ENCODE measurements at places on chromosomes 4 and X.

DNA sequence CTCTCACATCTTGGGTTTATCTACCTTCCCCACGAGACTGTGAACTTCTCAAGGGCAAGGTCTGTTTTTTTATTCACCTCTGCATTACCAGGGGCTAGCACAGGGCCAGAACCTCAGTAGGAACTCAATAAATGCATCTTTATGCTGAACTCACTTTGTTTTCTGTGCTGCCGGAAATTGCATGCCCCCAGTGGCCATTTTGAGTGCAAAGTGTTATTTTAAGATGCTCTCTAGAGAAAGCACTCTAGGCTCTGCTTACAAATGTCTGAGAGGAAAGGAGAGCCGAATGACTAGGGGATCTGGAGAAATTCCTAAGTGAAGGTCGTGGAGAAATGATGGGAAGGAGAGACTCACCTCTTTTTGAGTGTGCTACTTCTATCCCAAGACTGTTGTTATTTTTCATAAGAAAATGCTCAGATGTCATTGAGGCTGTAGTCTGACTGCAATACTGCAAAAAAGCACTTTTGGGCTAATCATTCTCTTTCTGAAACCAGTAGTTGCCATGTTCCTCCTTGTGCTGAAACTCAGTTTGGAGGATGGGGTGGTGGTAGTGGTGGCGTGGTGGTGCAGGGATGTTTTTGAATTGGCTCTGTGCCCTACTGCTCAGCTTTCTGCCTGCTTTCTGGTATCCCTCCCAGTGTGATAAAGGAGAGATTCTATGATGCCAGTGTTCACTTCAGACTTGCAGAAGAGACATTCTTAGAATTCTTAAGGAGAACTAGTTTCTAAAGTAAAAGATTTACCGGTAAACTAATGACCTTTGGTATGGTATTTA is 41.3 kb downstream of the DOCK11 start:
- peak; percentile 67 for DNase-seq

GRCh38 chrX:149830192-149830873 is 48.6 kb downstream of the MAGEA9 start:
- peak; percentile 41 for DNase-seq

- DNase-seq, result no peak
Observed at GRCh38 chr4:132108784-132109183, 1040.3 kb upstream of the PCDH10 start.

DNA sequence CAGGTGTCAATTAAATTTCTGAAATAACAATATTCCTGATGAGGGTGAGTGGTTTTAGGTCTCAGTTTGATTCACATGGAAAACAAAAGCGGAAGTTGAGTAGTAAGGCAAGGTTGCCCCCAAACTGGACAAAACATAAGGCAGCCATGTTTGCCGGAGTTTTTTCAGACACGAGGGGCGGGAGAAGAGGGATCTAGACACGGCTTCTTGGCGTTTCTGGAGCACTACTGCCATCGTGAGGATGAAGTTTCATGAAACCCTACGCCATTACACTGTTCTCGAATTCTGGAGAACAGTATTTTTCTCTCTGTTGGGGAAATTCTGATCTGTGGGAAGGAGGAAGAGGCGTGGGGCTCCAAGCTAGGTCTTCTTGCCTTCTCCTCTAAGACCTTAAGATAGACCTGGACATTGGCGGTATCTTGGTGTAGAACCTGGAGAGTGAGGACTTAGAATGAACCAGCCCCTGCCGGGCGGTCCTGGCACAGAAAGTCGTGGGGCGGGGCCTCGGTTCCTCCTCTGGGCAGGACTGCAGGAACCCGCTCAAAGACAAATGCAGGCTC is 160.3 kb downstream of the OR13H1 start:
- DNase-seq, result no peak

GRCh38 chr4:137124278-137124932 is 407.9 kb downstream of the PCDH18 start:
- DNase-seq, result no peak

DNA sequence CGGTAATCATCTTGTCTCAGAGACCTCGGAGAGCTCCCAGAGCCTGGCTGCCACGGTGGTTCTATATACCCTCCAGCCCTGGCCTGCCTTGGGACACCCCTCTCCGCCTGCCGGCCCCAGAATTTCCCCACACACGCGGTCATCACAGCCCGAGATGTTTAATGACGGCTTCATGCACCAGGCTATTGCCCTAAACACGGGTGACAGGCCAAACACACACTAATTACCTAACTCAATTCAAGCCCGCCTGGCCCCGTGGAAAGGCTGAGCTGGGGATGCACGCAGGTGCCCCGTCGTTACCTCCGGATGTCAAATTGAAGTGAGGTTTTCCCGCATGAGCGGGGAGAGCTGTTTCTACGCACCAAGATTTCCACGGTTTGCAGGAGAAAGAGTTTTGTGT is 72.9 kb upstream of the PPP2R3B start:
- no peak for DNase-seq

GRCh38 chrX:23952984-23953907 is 45.4 kb downstream of the CXorf58 start:
- DNase-seq, result peak; percentile 71

GRCh38 chr4:18369561-18369960 is 348.0 kb upstream of the LCORL start:
- no peak for DNase-seq

DNA sequence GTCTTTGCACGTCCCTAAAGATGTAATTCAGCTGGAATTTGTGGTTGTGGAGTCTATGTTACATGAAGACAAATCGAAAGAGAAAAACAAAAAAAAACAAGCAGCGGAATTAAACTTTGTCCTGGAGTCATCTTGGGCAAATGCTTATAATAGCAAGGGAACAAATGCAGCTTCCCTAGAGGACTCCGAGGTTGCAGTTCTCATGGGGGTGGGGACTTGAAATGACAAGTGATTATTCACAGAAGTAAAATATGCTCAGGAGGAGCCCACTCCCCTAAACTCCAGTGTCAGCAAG is 362.4 kb downstream of the ARHGAP24 start:
- DNase-seq, result no peak

DNA sequence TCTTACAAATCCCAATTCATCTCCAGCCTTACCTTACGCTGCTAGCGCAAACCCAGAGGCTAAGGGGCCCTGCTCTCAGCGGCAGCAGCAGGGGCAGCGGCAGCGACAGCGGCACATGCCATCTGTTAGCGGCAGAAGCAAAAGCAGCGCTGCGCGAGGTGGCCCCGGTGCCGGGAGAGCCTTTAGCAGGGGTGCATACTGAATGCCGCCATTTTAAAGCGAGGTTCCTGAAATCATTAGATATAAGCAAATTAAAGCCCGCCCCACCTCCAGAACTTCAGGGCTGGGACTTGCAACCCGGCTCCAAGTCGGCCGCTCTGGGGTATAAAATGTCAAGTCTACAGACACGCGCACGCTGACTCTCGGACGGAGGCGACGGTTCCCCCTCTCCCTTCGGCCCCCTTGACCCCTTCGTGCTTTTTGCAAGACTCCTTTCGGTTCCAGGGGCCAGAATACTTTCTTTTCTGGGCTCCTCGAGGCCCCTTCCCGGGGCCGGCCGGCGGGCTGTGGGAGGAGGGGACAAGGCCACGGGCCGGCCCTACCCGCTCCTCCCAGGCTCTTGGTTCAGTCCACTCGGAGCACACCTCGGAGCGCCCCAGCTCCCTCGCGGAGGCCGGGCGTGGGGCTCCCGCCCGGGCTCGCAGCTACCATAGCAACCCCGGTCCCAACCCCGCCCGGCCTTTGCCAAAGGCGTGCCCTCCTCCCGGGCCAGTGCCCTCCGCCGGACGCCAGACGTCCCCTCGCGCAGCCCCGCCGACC is at the start of gene MBNL3:
MBNL3 (minus strand) TSS at position 220 of the 759 bp plus-strand sequence. CDS start 49,427 bp downstream, outside the sequence.
- peak; percentile 73 for DNase-seq

GRCh38 chrX:79270401-79270800 is 96.7 kb downstream of the ITM2A start:
- peak; percentile 79 for DNase-seq

DNA sequence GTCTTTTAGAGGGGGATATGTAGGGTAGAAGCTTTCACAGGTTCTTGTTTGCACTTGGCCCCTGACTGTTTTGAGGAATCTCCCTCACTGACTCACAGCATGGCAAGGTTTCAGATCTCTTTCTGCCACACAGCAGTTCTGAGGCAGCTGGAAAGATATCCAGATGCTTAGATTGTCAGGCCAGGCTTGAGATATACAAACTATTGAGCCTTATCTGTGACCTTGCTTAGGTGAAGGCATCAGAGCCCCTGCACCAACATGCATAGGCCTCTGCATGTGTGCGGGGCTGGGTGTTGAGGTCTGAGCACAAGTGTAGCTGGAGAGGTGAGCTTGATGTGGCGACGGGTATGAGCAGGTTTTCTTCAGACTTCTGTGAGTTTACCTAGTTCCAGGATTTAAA is 80.9 kb upstream of the MSANTD1 start:
- DNase-seq, result no peak

GRCh38 chr4:30868111-30868895 is 148.1 kb downstream of the PCDH7 start:
- DNase-seq, result no peak

DNA sequence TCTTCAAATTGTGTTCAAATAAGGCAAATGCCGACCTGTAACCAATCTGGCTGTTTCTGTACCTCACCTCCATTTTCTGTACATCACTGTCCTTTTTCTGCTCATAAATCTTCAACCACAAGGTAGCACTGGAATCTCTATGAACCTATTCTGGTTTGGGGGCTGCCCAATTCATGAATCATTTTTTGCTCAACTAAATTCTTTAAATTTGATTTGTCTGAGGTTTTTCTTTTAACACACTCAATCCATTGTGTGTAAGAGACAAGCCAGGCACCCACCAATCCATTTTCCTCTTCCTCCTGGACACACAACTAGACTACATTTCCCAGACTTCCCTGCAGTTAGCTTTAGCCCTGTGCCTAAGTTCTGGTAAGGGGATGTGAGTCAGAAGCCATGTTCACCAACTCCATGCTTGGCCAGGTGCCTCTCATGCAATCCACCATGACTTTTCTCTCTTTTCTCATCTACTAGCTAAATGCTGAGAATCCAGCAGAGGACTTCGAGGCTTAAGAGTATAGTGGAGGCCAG is 193.2 kb upstream of the KLF3 start:
- DNase-seq, result no peak

- no peak for DNase-seq
Observed at GRCh38 chr4:151012376-151012775, 2.7 kb downstream of the LRBA start.

- no peak for DNase-seq
Observed at GRCh38 chr4:146407257-146407656, 114.5 kb downstream of the SLC10A7 start.

GRCh38 chr4:108867476-108867875 is 104.6 kb upstream of the ETNPPL start:
- no peak for DNase-seq

GRCh38 chr4:114349543-114350175 is 248.9 kb upstream of the UGT8 start:
- no peak for DNase-seq

- no peak for DNase-seq
Observed at GRCh38 chr4:10619220-10619619, 65.3 kb downstream of the CLNK start.

- no peak for DNase-seq
Observed at GRCh38 chr4:184588893-184589292, 60.4 kb downstream of the CASP3 start.

GRCh38 chr4:118215826-118216225 is 137.0 kb downstream of the PRSS12 start:
- no peak for DNase-seq

- DNase-seq, result no peak
Observed at GRCh38 chrX:40074959-40075332, 22.8 kb downstream of the BCOR start.

GRCh38 chrX:108224727-108225621 is 133.4 kb downstream of the ATG4A start:
- DNase-seq, result peak; percentile 3

DNA sequence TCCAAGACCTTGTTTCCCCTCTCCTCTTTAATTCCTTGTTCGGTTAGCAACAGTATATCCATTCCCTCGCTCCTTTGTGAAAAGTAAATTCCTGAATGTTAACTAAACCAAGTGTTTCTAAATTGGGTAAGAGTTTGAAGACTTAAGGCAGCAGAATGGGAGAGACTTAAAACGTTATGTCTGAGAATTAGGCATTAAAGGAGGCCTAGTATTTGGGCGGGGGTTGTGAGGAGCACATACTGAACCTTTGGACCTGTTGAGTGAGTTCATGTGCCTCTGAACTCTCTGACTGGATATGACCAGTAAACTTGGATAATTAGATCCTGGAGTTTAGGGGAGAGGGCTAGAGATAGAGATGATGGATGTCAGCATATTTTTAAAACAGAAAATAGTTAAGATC is 1.2 kb downstream of the MSMO1 start:
- no peak for DNase-seq

DNA sequence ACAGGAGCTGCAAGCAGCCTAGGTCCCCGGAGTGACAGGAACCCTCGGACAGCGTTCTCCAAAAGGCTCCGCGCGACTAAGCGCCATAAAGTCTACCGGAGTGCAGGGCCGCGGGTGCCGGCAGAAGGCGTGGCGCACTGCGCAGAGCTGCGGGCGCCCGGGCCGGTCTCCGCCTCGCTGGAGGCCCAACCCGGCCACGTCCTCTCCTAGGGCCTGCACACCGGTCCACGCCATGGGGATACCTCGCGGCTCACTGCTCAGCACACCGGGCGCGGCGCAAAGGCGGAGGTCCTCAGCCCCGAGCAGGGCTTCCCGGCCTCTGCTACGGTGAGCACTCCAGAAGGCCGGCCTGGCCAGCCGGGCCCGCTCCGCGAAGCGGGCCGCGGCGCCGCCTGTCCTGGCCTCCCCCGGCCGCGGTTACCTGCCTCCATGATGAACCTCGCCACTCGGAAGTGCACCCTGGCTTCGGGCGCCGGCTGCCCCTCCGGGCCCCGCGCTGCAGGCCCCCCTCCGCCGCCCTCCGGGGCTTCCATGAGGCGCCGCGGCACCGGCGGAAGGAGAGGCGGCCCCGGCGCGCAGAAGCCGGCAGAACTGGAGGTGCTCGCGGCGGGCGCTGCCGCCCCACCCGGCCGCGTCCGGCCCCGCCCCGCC is at the start of gene CCNQ:
CCNQ (minus strand) TSS at position 599 of the 651 bp plus-strand sequence; CDS start at position 533, 66 bp downstream.
- DNase-seq, result peak; percentile 21

GRCh38 chr4:45043911-45044310 is 317.6 kb upstream of the GNPDA2 start:
- DNase-seq, result no peak

- DNase-seq, result peak; percentile 62
Observed at GRCh38 chrX:41180194-41180908, 95.1 kb downstream of the USP9X start.

GRCh38 chr4:52658641-52659000 is 480 bp downstream of the USP46 start:
- no peak for DNase-seq

DNA sequence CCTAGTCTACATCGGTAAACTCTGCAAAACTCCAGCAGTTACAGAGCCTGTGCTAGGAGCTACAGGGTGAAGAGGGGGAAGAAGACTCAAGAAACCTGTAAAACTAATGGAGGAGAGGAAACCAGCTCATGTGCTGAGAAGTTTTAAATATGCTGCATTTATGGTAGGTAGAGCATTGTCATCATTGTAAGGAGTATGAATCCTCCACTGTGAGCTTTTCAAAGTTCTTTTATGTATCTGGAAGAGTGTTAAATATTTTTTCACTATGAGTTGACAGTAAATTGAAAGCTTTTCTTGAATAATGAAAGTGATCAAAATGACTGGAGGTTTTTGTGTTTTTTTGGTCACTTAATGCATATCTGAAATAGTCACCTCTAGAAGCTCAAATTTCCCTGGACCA is 46.2 kb downstream of the SEPTIN11 start:
- DNase-seq, result no peak
